ENCODE measurements at places on chromosomes 13 and 19.

- no peak for DNase-seq
These were observed 54.5 kb upstream of the GPC6 start for GRCh38 chr13:93172109-93172508.

- no peak for DNase-seq
These were observed 27.9 kb downstream of the RCBTB2 start for GRCh38 chr13:48505012-48505411.

GRCh38 chr19:54299126-54299498 lies 13.9 kb downstream of the LILRA5 start:
- no peak for DNase-seq

GRCh38 chr19:56383826-56384605 lies 9.3 kb downstream of the ZNF582 start:
- peak; percentile 48 for DNase-seq

DNA sequence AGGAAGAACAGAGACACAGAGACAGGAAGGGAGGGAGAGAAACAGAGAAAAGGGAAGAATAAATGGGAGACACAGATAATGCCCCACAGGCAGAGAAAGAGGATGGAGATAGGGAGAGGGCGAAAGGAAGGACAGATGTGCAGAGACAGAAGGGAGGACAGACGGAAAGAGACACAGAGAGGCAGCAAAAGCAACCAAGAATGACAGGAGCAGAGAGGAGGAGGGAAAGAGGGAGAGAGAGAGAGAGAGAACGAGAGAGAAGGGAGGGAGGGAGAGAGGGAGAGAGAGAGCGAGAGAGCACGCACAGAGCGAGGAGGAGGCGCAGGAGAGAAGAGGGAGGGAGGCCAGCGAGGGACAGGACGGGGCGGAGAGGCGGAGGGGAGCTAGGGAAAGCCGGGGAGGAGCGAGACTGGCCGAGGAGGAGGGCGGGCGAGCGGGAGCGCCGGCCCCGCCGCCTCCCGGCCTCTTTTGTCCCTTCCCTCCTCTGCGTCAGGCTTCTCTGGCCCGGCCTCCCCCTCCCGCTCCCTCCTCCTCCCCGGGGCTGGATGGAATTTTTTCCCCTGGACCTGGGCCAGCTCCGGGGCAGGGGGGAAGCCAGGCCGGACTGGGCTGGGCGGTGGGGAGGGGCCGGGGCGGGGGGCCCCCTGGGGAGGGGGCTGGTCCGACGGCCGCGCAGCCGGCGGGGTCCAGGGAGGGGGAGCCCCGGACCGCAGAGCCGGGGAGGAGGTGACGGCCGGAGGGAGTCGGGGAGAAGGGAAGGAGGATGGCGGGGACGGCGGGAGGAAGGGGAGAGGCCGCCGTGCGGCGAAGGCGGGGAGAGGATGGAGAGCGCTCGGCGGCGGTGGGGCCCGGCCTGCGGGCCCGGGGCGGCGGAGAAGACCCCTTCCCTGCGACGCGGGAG lies 4.2 kb upstream of the SPACA6 start:
- peak; percentile 97 for DNase-seq

DNA sequence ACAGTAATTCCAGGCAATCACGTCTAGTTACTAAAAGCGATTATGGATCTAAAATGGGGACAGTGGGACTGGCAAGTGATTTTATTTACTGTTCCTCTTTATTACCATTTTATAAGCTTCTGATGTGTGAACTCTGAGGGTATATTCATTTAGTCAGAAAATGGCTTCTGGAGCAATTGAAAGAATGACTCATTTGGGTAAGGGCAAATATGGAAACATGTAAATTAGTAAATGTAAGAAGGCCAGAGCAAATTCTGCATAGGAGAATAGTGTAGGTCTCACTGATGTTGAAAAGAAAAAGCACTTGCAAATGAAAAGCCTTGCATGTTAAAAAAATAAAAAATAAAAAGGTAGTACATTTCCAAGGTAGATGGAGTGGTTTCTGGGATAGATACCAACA lies 262.2 kb downstream of the KLF5 start:
- DNase-seq, result no peak

DNA sequence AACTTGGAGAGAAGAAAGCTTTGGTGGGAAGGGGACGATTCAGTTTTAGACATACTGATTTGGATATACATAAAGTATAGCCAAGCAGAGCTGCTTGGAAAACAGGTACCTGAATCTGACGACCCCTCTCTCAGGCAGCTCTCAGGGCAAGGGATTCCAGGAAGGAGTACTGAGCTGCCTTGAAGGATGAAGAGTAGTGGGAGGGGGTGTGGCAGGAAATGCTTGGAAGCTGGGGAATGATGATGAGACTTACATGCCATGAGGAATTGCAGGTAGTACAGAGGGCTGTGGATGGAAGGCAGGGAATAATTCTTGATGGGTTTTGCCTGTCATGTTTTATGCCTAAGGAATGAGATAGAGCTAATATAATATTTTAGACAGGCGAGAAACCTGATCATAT lies 38.7 kb downstream of the HTR2A start:
- DNase-seq, result no peak

DNA sequence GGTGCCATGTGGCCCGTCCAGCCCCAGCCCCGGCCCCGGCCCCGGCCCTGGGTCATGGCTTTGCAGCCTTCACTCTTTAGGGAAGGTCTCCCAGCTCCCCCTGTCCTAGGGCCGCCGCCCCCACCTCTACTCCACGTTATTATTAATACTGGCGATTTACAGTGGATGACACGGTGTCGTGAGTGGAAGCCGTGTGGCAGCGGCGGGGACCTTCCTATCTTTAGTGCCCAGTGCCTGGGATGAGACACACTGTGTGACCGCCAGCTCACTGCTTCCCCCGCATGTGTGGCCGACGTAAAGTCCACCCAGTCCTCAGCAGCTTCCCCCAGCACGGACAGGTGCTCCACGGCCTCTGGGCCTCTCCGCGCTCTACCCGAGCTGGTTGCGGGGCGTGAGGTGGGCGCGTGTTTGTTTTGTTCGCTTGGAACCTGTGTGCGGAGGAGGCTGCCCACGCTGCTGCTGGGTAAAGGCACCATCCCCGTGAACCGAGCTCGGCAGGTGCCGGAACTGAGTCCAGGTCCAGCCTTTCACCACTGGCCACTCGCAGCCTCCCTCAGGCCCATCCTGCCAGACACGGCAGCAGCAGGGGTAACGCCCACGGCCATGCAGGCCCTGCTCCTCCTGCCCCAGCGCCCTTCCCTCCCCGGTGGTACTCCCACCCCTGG lies 70.9 kb upstream of the MCF2L start:
- no peak for DNase-seq

- peak; percentile 68 for DNase-seq
These were observed 22.4 kb downstream of the EPSTI1 start for GRCh38 chr13:42969565-42970172.

- peak; percentile 12 for DNase-seq
These were observed at the start of gene RYR1 for GRCh38 chr19:38433268-38433733. TSS of gene RYR1 (plus strand) at chr19:38433691. CDS start at chr19:38433830, 139 bp downstream.

- DNase-seq, result no peak
These were observed 21.9 kb upstream of the TTYH1 start for GRCh38 chr19:54393381-54393780.

GRCh38 chr19:40256512-40256911 lies 28.6 kb downstream of the AKT2 start:
- no peak for DNase-seq

GRCh38 chr19:33245948-33246708 lies 20.5 kb upstream of the SLC7A10 start:
- no peak for DNase-seq

- DNase-seq, result no peak
These were observed 163.6 kb downstream of the SPRY2 start for GRCh38 chr13:80177327-80177726.

- DNase-seq, result no peak
These were observed 13.5 kb upstream of the TPM4 start for GRCh38 chr19:16062789-16063188.

DNA sequence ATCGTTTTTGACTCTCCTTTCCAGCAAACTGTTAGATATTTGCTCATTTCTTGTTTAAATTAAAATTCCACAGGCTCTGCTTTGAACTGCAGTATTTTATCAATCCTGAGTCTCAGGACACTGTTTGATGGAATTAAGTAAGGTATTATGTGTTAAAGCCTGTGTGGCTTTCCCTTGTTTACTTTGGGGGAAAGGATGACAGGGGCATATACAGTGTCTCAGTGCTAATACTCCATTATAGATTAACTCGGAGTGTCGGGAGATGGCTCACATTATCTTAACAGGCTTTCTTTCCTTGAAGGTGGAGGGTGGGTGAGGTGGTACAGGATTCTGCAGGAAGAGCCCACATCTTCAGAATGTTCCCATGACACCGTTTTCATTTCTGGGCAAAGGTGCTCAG lies 84.7 kb downstream of the SHISA2 start:
- DNase-seq, result no peak

DNA sequence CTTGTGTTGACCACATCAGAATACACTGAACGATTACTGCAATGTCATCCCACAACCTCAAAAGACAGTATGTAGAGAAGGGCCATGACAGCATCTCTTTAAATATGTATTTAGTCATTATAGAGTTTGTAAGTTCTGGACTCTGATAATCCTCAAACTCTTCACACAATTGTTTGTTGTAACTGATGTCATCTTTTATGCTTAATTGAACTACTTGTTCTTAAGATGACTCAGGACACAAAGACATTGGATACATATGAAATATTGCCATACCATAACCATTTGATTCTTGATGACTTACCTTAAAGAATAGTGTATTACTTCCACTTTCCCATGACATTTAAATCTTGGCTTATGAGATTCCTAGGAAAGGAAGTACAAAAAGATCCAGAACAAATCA lies 347.6 kb downstream of the KLF5 start:
- DNase-seq, result no peak

DNA sequence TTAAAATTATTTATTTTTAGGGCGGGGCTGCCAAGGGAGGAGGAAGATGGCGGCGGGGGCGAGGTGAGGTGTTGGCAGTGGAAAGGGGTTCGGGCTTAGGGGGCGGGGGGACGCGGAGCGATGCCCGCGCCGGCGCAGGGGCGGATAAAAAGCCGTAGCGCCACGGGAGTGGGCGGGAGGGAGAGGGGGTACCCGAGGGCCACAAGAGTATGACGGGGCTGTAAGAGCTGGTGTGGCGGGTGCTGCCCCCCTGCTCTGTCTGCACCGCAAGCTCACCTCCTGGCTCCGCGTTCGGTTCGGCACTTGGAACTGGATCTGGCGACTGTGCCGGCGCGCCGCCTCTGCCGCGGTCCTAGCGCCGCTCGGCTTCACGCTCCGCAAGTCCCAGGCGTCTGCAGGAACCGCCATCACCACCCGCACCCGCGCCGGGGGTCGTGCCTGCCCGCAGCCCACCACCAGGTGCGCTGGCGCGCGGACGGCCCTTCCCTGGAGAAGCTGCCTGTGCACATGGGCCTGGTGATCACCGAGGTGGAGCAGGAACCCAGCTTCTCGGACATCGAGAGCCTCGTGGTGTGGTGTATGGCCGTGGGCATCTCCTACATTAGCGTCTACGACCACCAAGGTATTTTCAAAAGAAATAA lies 265.2 kb upstream of the SGCG start:
- peak; percentile 30 for DNase-seq

- DNase-seq, result no peak
These were observed 38.1 kb downstream of the UCHL3 start for GRCh38 chr13:75587679-75588078.

DNA sequence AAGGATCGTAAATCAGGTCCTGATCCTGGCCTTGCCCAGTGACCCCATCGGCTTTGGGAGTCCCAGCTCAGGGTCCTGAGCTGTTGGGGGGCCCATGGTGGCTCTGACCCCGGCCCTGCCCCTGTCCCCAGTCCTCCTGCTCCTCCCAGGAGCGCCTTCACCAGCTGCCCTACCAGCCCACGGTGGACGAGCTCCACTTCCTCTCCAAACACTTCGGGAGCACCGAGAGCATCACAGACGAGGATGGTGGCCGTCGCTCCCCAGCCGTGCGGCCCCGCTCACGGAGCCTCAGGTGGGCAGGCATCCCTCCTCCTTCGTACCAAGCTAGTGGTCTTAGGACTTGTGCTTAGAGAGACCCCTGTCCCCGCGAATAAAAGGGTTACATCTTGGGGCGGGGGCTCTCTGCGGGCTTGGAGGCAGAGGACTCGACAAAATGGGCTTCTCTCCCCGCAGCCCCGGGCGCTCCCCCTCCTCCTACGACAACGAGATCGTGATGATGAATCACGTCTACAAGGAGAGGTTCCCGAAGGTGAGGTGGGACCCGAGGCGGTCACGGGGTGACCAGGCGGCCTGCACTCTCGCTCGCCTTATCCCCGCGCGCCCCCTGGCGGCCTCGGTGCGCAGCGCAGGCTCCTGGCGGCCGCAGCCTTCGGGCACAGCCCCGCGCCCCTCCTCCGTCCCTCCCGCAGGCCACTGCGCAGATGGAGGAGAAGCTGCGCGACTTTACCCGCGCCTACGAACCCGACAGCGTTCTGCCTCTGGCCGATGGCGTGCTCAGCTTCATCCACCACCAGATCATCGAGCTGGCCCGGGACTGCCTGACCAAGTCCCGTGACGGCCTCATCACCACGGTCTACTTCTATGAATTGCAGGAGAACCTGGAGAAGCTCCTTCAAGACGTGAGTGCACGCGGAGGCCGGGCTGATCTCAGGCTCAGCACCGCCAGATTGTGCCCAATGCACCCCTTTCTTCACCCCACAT lies 9.1 kb downstream of the MAST1 start:
- peak; percentile 74 for DNase-seq

DNA sequence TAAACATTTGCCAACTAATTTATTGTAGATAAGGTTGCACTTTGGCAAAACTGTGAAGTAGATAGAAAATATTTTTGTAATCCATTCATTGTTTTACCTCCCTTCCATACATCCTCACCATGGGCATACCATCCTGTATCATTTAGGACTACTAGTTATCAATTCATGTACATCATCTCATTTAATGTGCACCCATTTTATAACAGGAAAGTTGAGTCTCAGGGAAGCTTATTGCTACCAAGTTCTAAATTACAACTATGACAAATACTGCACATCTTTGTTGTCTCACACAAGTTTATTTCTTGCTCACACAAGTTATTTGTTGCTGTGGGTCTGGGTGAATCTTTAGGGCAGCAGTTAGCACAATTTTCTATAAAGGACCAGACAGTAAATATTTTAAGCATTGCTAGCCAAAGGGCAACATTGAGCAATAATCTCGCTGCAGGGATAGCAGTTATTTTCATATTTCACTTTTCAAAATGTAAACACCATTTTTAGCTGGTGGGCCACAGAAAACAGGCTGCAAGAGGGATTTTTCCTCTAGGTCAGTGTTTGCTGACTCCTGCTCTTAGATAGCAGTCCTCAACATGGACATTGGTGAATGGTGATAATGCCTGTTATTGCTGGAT lies 276.5 kb downstream of the GPC6 start:
- DNase-seq, result no peak

DNA sequence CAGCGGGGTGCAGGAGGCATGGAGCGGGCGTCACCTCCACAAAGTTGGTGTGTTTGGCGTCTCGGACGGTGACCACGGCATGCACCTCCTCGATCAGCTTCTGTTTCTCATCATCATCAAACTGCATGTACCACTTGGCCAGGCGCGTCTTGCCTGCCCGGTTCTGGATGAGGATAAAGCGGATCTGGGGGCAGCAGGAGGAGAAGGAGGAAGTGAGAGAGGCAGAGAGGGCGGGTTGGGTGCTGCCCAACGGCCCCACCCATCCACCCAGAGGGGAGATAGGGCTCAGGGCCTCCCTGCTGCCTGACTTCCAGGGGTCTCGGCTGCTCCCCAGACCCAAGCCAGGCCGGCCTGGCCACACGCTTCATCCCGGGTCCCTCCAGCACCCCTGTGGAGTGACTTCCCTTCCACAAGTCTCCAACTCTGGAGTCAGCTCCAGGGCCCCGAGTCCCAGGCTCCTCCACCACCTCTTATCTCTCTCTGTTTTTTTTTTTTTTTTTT lies 4.6 kb downstream of the AP2S1 start:
- no peak for DNase-seq

- DNase-seq, result no peak
These were observed 108.6 kb downstream of the AKAP11 start for GRCh38 chr13:42380420-42381164.

- DNase-seq, result no peak
These were observed 22.4 kb downstream of the ENOX1 start for GRCh38 chr13:43764349-43764748.

All from fibroblast of skin of back (primary cell).